ENCODE measurements at places on chromosomes 11 and 22. TPM values are rescaled to one million over a fixed set of nuclear protein-coding genes. Genes with fewer than 3 reads are reported as not detected.

- H3K27ac ChIP-seq = no peak overlapping the region
- no peak overlapping the region for H3K4me3 ChIP-seq
- DNase-seq = no peak
- H3K4me1 ChIP-seq = no peaks in the 10 kb centered on the region
- peaks cover 3% of the 10 kb centered on the region for H3K27me3 ChIP-seq
Observed at GRCh38 chr22:49070501-49070900, 757.2 kb downstream of the BRD1 start.

- DNase-seq = peak; percentile 59
- no peak overlapping the region for H3K4me3 ChIP-seq
- no peak overlapping the region for H3K27ac ChIP-seq
- H3K4me1 ChIP-seq = no peaks in the 10 kb centered on the region
- peaks cover 21% of the 10 kb centered on the region for H3K27me3 ChIP-seq
Observed at GRCh38 chr22:22935056-22935545, 47.5 kb downstream of the IGLL5 start.

DNA sequence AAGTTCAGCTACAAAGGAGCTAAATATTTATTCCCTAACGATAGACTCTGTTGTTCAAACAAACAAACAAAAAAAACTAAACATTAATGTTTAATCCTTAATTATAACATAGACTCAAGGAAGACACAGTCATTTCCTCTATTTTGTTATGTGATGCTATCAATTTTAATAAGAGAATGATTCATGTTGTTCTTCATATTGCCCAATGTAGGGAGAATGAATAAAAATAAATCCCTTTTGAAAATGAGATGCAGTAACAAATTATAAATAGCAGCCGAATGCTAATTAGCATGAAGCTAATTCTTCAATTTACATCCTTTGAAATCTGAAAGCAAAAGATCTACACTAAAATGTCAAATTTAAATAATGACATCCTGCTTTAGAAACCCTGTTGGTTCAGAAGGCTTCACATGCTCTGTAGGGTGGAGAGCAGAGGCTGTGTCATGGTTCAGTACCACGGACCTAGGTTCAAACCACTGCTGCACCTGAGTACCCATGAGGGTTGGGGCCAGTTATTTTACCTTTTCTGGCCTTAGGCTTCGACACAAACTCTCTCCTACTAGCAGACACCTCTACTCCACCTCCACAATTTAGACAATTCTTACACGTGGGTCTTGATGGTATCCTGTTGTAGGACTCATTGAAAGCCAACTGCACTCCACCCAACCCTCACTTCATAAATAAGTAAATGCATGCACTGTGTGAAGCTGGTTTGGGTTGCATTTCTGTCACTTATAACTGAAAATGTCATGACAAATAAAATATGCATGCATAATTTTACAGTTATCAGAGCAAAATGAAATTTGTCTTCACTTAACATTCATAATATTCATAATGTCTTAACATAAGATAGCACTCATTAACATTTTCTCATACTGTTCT is 89.0 kb downstream of the RRAS2 start:
- no peaks in the 10 kb centered on the region for H3K27me3 ChIP-seq
- no peak overlapping the region for H3K4me3 ChIP-seq
- H3K27ac ChIP-seq = no peak overlapping the region

GRCh38 chr11:2088746-2089535 is 50.2 kb downstream of the IGF2 start:
- peaks cover 12% of the 10 kb centered on the region for H3K36me3 ChIP-seq
- DNase-seq = no peak
- H3K4me3 ChIP-seq = no peak overlapping the region
- H3K27ac ChIP-seq = no peak overlapping the region
- peaks cover 7% of the 10 kb centered on the region for H3K4me1 ChIP-seq

- no peaks in the 10 kb centered on the region for H3K36me3 ChIP-seq
- no peak overlapping the region for H3K4me3 ChIP-seq
- no peak for DNase-seq
- peaks cover 4% of the 10 kb centered on the region for H3K4me1 ChIP-seq
Observed at GRCh38 chr11:70603756-70604211, 205.5 kb downstream of the CTTN start.

GRCh38 chr22:48314073-48314472 is 1513.6 kb downstream of the BRD1 start:
- H3K27me3 ChIP-seq = peaks cover 24% of the 10 kb centered on the region
- H3K27ac ChIP-seq = no peak overlapping the region
- peaks cover 1% of the 10 kb centered on the region for H3K36me3 ChIP-seq
- H3K4me3 ChIP-seq = no peak overlapping the region
- no peak for DNase-seq

DNA sequence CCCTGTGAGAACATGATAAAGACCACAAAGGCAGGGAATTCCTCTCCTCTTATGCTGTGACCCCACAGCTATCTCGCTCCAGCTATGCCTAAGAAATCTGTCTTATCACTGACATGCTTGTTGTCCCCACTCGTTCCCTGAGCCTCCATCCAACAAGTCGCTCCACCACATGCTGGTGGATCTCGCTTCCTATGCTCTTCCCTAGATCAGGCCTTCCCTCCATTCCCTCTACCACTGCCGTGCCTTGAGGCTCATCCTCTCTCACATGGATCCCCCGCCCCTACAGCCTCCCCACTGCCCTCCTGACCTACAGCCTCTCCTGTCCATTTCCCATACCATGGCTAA is 1.4 kb upstream of the DGAT2 start:
- no peak overlapping the region for H3K4me3 ChIP-seq
- H3K36me3 ChIP-seq = no peaks in the 10 kb centered on the region
- peaks cover 22% of the 10 kb centered on the region for H3K4me1 ChIP-seq
- peaks cover 31% of the 10 kb centered on the region for H3K27me3 ChIP-seq
- DNase-seq = no peak
- no peak overlapping the region for H3K27ac ChIP-seq

DNA sequence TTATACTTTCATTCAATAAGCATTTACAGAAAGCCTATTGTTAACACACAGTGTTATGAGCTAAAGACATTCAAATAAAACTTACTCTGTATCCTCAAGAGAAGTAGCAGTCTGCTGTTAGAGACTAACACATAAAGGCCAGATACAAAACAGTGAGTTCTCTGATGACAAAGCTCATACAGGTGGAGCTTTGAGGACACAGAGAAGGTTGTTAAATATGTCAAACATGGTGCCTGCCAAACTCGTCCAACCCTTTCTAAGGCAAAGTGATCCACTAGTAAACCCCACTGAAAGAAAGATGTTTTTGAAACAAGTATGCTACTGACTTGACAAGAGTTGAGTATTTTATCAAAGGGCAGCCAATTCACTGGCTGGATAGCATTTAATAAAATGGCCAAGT is 70.1 kb downstream of the C2CD3 start:
- peaks cover 2% of the 10 kb centered on the region for H3K4me1 ChIP-seq
- no peak overlapping the region for H3K4me3 ChIP-seq
- H3K27ac ChIP-seq = no peak overlapping the region
- no peak for DNase-seq

GRCh38 chr11:48167380-48167779 is 49.2 kb upstream of the OR4B1 start:
- H3K4me1 ChIP-seq = peaks cover 24% of the 10 kb centered on the region
- DNase-seq = no peak
- H3K27ac ChIP-seq = no peak overlapping the region
- no peak overlapping the region for H3K4me3 ChIP-seq
- H3K36me3 ChIP-seq = peaks cover 18% of the 10 kb centered on the region

DNA sequence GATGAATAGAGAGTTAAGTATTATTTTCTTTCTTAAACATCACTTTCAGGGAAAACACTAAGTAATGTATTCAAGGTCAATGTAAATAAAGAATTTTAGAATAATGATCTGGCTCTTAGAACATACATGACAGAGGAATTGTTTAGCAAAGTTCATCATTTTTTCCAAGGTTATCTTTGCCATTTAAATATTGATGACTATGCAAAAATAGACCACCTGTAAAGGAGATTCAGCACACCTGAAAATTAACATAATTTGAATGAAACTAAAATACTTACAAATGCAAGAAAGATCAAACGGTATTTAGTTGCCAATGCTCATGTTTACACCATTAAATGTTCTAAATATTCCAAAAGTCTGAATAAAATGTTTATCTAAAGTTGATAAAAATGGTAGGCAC is 782.6 kb upstream of the CHORDC1 start:
- DNase-seq = no peak
- H3K4me3 ChIP-seq = no peak overlapping the region
- no peaks in the 10 kb centered on the region for H3K4me1 ChIP-seq

GRCh38 chr11:120494595-120494994 is 17.0 kb upstream of the GRIK4 start:
- no peak overlapping the region for H3K27ac ChIP-seq
- H3K36me3 ChIP-seq = peaks cover 5% of the 10 kb centered on the region
- no peak for DNase-seq
- H3K27me3 ChIP-seq = no peaks in the 10 kb centered on the region
- H3K4me3 ChIP-seq = no peak overlapping the region

DNA sequence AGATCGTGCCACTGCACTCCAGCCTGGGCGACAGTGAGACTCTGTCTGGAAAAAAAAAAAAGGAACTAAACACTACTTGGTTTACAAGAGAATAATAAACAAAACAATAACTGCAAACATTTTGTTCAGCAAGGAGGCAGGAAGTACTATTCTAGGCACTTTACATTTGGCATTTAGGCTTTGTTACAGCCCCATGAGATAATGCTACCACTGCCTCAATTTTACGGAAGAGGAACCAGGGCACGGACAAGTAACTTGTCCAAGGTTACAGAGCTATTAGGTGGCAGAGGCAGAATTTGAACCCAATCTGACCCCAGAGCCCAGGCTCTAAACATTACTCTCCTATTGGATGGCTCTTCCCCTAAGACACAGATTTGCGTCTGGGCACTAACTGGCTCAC is 108.7 kb upstream of the AKIP1 start:
- peaks cover 17% of the 10 kb centered on the region for H3K4me1 ChIP-seq
- H3K4me3 ChIP-seq = no peak overlapping the region
- DNase-seq = no peak
- peaks cover 11% of the 10 kb centered on the region for H3K36me3 ChIP-seq
- H3K27me3 ChIP-seq = no peaks in the 10 kb centered on the region

DNA sequence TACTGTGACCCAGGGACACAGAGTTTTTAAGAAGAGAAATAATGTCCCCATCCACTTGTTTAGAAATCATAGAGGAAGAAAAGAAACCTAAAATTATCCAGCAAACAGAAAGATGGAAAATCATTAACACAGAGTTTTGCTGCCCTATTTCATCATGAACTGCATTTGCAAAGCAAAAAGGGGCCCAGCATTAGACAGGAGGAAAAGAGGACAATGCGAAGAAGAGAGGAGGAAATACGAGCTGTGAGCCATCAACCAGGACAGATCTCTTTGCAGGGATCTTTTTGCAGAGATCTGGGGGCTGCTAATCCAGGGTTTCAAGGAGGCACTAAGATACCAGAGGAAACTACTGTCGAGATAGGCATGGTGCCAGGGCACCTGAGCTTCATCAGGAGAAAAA is 14.4 kb upstream of the NCAM1 start:
- no peak overlapping the region for H3K4me3 ChIP-seq
- no peaks in the 10 kb centered on the region for H3K4me1 ChIP-seq
- H3K27ac ChIP-seq = no peak overlapping the region
- peaks cover 36% of the 10 kb centered on the region for H3K27me3 ChIP-seq
- no peak for DNase-seq

DNA sequence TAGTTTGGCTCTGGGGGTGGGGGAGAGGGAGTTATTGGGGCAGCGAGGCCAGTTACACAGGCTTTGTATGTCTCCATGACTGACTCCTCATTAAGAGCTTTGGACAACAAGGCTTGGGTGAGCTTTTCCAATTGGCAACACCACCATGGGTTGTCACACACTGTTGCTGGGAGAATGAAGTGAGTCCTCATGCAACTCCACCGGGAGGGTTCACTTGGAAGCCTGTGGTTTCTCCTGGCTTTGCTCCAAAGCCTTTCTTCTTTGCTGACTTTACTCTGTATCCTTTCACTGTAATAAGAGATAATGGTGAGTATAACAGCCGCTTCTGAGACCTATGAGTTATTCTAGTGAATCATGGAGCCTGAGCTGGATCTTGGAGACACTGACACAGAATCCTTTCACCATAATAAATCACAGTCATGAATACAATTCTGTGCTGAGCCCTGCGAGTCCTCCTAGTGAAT is 24.9 kb downstream of the EIF3F start:
- H3K27me3 ChIP-seq = peaks cover 10% of the 10 kb centered on the region
- H3K4me3 ChIP-seq = no peak overlapping the region
- no peaks in the 10 kb centered on the region for H3K36me3 ChIP-seq
- DNase-seq = no peak

- no peak overlapping the region for H3K4me3 ChIP-seq
- DNase-seq = no peak
- H3K27ac ChIP-seq = peak overlapping the region; percentile 96
- H3K27me3 ChIP-seq = no peaks in the 10 kb centered on the region
- peaks cover 93% of the 10 kb centered on the region for H3K4me1 ChIP-seq
Observed at GRCh38 chr22:42939451-42939881, 75.5 kb downstream of the PACSIN2 start.

DNA sequence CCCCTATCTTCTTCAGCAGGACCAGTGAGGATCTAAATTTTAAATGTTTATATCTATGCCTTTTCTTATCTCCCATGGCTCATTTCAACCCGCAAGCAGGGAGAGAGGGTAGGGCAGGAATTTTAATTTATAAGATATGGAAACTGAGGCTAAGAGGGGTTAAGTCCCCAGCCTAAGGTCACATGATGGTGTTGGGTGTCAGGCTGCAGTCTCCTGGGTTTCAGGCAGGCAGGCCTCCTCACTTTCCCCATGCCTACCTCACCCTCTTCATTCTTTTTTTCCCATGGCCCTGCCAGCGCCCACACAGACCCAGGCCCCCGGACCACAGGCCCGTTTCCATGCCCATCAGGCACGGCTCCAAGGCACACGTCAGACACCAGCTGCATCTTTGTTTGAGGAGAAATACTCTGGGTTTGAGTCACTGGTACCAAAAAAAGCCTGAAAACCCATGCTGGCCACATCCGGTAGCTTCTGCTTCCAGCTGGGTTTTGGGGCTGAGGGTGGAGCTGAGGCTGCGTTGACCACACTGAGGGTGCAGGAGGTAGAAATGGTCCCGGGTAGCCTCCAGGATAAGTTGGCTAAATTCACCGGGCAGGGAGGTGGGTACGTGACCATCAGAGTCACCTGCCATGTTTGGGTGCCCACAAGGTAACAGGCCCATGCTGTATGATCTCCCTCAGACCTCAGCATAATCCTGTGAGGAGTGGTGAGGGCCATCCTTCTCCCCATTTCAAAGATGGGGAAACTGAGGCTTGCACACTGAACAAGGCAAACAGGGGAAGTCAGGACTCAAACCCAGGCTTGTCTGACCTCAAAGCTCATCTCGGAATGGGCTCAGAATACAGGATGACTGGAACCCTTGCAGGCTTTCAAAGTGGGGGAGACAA is 7.5 kb downstream of the CRYBB1 start:
- peaks cover 13% of the 10 kb centered on the region for H3K27me3 ChIP-seq
- no peak overlapping the region for H3K4me3 ChIP-seq
- H3K4me1 ChIP-seq = peaks cover 42% of the 10 kb centered on the region

GRCh38 chr22:47200273-47201051 is 438.0 kb downstream of the TBC1D22A start:
- H3K36me3 ChIP-seq = no peaks in the 10 kb centered on the region
- no peak overlapping the region for H3K4me3 ChIP-seq
- no peaks in the 10 kb centered on the region for H3K4me1 ChIP-seq
- H3K27me3 ChIP-seq = peaks cover 7% of the 10 kb centered on the region

Gene GTSE1
- total RNA-seq = 7.3 TPM

Gene CENATAC
- 30.0 TPM for total RNA-seq

Gene MCHR1
- 0.17 TPM for total RNA-seq

Gene LYVE1
- 1.2 TPM for total RNA-seq

Gene OR4C12
- not detected for total RNA-seq

Gene CFL1
- total RNA-seq = 850 TPM

Gene PDE3B
- total RNA-seq = 0.47 TPM

Gene TYMP
- 12.5 TPM for total RNA-seq

Gene SWAP70
- 25.7 TPM for total RNA-seq

Gene ABCC8
- not detected for total RNA-seq

Gene HOATZ
- not detected for total RNA-seq

Gene TRIM64C
- not detected for total RNA-seq

Gene ADM2
- 1.5 TPM for total RNA-seq
